ENCODE measurements at places on chromosomes 13 and 19.

GRCh38 chr13:46721054-46721453, 75.9 kb downstream of the ESD start:
- DNase-seq, result peak; percentile 28

GRCh38 chr13:51717786-51718398, 86.1 kb downstream of the DHRS12 start:
- no peak for DNase-seq

DNA sequence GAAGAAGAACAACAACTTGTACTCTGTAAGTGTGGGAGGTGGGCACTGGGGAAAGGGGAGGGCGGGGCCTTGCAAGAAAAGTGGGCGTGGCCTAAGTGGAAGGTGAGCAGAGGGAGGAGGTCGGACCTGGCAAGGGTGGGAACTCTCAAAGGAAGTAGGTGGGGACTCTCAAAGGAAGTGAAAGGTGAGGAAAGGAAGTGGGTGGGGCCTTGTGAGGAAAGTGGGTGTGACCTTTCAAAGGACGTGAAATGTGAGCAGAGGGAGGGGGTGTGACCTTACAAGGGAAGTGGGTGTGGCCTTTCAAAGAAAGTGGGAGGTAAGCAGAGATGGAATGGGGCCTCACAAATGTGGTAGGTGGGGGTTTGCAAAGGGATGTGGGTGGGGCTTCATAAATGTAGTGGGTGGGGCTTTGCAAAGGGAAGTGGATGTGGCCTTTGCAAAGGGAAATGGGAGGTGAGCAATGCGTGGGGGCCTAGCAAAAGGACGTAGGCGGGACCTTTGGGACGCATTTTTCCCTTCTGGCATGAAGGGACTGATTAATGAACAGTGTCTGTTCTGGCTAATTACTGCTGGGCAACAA, 25.9 kb downstream of the ACSBG2 start:
- DNase-seq, result peak; percentile 71

GRCh38 chr19:11813703-11814028, 407 bp upstream of the ZNF440 start:
- DNase-seq, result no peak

GRCh38 chr19:8449830-8450229, 5.1 kb downstream of the HNRNPM start:
- DNase-seq, result no peak

GRCh38 chr13:35140831-35141230, 198.8 kb downstream of the NBEA start:
- no peak for DNase-seq

GRCh38 chr19:51784922-51785690, 9.9 kb upstream of the FPR3 start:
- no peak for DNase-seq

DNA sequence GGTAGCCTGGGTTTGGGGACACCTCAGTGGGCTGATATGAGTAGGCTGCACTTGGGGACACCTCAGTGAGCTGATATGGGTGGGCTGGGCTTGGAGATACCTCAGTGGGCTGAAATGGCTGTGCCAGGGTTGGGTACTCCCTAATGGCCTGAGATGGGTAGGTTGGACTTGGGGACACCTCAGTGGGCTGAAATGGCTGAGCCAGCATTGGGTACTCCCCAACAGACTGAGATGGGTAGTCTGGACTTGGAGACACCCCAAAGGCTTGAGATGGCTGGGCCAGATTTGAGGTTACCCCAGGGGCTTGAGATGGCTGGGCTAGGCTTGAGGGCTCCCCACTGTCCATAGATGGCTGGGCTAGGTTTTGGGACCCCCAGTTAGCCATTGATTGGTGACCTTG, 12.1 kb downstream of the IQCN start:
- DNase-seq, result no peak

- DNase-seq, result no peak
Measured at GRCh38 chr19:31534786-31535657, 185.8 kb upstream of the TSHZ3 start.
